ENCODE measurements at places on chromosomes 13 and 19.

DNA sequence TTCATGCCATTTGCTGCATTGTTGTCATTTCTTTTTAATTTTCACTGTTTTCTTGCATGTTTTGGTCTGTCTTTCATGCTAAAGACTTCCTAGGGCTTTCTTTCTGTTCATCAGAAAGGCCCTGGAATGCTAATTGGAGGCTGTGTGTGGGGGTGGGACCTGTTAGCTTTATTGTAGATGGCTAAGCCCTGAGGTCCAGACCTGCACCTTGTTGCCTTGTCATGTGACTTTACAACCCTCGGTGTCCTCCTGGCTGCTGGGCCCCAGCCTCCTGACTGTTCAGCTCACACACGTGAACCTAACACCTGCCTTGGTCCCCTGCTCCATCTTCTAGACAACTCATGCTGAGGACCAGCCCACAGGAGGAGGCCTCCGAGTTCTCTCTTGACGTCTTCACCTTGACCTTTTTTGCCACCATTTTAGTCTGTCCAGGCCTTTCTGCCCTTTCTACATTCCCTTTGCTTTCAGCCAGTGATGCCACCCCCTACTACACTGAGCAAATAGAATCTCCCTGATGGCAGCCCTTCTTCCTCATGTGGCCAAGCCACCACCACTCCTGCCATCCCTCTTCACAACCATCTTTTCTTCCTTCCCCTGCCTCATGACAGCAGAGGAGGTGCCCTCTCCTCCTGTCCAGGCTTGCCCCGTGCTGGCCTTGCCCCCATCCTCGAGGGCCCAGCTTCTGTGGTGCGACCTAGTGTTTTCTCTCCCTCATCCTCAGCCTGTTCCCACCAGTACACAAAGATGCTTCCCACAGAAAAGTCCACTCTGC lies 41.4 kb upstream of the GPI start:
- no peak for DNase-seq

DNA sequence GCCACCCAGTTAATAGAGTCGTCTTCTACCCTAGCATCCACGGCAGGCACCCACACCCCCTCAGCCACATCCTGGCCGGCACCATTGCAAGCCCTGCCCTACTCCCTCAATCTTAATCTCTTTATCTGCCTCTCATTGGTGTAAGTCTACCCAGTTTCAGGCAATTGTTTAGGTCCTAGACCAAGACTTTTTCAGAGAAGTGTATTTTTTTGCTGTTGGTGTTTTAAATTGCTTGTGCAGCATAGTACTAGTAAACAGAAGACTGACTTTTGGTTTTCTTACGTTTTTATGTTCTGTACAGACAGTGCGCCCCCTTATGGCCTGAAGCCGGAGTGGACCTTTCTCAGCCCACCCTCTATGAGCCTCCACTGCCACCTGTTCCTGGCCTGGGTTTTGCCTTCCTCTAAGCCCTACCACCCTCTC lies 2.3 kb upstream of the LCP1 start:
- DNase-seq, result peak; percentile 75

- DNase-seq, result no peak
Observed at GRCh38 chr19:30935146-30935545, 414.1 kb downstream of the TSHZ3 start.

- no peak for DNase-seq
Observed at GRCh38 chr13:71803066-71803465, 63.9 kb downstream of the DACH1 start.

DNA sequence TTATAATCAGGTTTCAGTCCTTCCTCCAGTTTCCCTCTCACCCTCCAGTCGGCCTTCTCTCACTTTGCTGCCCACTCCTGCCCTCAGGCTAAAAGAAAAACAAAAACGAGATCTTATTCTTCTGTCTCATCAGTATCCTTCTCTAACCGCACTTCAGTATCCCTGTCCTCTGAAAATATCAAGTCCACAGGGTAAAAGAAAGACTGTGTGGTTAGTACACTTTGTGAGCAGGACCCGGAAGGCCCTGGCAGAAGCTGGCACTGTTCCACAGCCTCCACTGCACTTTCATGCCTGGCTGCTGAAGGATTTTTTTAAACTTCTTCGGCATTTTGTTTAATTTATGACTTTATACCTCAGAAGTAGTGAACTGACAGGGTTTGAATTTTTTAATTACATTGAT lies 51.8 kb downstream of the TM9SF2 start:
- no peak for DNase-seq

DNA sequence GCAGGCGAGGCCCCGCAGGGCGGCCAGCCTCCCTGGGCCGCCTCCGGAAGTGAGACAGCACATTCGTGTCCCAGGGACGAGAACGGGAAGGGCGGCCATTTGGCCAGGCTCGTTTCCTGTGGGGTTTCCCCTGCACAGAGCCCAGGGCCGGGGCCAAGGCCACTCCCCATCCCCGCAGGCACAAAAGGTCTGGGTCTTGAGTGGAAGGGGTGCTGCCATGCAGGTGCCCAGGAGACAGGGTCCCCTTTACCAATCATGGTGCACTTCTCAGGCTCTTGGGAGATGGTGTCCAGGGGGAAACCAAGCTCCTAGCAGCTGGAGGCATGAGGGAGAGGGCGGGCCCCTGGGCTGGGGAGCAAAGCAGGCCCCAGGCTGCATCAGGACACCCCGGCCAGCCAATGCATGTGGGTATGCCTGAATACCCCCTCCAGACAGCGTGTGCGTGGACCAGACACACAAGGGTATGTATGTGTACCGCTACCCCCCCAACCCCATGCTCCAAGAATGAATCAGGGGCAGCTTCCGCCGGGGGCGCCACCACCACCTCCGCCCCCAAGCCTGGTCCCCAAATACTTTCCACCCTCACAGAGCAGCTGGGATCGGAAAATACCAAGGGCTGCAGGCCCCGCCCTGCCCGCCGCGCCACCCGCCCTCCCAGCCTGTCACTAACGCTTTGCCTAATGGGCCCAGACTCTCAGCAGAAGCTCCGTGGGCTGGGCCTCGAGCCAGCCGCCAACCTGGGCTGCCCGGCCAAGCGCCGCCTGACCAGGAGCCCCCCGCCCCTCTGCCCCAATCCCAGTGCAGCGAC lies 37.6 kb upstream of the NANOS3 start:
- peak; percentile 52 for DNase-seq

GRCh38 chr13:42041011-42041683 lies 7.3 kb upstream of the DGKH start:
- peak; percentile 70 for DNase-seq

DNA sequence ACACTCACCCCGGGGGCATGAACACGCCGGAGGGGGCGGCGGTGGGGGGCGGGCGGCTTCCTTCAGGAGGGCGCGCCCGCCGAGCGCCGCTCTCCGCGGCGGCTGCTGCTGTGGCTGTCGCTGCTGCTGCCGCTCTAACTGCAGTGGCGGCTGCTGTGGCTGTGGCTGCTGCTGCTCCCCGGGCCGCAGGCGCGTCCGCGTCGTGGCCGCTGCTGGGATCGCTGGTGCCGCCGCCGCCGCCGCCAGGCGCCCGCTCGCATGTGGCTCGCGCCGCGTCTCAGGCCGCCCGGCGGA lies at the start of gene BBC3:
Gene BBC3, minus strand, starts transcription at position 279 of the 294 bp plus-strand sequence. CDS start 2,768 bp downstream, outside the sequence.
- no peak for DNase-seq

DNA sequence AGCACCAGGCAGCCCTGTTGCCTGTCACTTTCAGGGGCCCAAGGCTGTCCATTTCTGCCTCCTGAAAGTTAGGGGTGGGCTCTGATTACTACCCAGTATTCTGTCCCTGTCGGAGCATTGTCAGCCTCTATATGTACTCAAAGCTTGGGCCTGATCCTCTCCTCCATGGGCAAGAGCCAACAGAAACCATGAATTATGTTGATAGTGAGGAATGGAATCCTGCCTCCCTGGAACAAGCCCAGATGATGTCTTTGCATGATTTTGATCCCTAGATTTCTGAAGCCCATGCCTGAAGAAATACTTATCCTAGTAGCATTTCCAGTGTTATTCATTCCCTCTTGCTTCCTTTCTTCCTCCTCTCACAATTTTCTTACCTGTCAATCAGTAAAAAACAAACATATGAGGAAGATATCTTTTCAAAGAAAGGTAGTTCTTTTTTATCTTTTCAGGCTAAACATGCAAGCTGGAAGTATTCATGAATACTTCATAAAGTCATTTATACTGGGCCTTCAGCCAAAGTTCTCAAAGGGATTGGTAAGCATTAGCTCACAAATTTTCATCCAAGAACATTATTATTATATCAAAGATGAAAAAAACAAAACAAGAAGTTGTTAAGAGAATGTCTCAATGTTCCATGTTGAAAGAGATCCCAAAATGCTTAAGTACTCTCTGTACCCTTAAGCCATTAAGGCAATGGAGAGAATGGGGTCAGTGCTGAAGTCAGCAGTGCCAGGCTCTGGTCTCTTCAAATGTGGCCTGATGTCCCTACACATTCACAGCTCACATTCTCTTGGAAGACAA lies 171.7 kb downstream of the NHLRC3 start:
- DNase-seq, result no peak

GRCh38 chr19:9531933-9532332 lies 6.5 kb downstream of the ZNF426 start:
- no peak for DNase-seq

- no peak for DNase-seq
Observed at GRCh38 chr13:41122838-41123237, 9.8 kb downstream of the KBTBD6 start.

- no peak for DNase-seq
Observed at GRCh38 chr19:47497050-47497766, 13.2 kb upstream of the KPTN start.

GRCh38 chr19:32718286-32718685 lies 1.3 kb upstream of the TDRD12 start:
- no peak for DNase-seq

DNA sequence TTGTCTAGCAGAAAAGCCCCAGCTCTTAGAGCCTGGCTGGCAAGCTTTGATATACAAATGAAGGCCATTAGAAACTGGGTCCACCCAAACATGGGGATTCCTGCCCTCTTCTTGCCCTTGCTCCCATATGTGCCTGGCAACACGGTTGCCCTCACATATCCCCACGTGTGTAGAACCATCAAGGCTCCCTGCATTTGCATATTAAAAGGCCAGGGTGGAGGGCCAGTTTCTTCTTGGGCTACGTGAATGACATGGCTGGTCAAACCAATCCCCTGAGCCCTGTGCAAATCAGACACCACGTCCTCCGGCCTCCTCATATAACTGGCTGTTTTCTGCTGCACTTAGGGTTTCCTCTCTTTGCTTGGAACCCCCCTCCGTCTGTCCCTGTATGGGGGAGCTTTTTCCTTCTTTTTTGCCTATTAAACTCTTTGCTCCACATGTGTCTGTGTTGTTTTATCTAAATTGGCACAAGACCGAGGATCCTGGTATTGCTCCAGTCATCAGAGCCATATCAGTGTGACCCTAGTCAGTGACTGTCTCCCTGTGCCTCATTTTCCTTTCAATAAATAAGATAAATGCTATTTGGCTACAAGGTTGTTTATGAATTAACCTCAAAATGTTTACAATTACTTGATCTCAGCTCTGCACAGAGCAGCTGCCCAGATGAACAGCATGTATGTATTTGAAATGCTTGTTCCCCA lies 30.3 kb upstream of the CEACAM1 start:
- DNase-seq, result no peak

GRCh38 chr13:111853721-111854120 lies 213.2 kb upstream of the SOX1 start:
- no peak for DNase-seq

DNA sequence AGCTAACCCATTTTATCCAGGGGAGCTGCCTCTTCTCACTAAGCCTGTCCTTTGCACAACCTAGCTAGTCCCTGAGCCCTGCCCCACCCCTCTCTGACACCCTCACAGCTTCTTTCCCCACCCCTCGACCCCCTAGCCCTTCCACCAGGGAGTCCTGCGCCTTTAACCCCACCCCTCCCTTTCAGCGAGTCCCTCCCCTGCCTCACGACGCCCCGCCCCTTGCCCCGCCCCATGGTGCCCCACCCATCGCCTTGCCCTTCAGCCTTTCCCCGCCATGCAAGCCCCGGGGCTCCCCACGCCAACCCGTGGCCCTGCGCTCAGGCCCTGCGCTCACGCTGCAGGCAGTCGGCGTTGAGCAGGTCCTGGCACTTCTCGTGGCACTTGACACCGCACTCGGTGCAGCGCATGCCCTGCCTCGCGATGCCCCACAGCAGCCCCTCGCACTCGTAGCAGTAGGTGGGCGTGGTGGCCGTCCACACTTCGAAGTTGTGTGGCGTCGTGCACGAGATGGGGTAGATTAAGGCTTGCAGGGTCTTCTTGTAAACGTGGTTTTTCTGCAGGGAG lies 40.0 kb downstream of the UNC13A start:
- peak; percentile 42 for DNase-seq

DNA sequence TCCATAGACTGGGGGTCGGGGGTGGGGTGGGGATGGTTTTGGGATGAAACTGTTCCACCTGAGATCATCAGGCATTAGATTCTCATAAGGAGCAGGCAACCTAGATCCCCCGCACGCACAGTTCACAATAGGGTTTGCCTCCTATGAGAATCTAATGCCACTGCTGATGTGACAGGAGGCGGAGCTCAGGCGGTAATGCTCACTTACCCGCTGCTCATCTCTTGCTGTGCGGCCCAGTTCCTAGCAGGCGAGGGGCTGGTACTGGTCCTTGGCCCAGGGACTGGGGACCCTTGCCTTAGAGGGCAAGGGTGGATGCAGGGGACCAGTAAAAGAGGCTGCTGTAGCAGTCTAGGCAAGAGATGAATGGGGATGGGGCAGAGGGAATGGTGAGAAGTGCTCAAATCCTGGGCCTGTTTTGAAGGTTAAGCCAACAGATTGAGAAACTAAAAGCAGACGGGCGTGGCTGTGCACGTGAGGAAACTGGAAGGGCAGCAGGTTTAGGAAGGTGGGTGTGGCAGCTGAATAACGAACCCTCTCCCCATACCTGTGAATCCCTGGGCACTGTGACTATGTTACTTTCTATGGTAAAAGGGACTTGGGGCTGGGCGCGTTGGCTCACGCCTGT lies 1.5 kb upstream of the ERICH4 start:
- DNase-seq, result no peak

GRCh38 chr13:46648166-46648607 lies 95.2 kb downstream of the LRCH1 start:
- peak; percentile 87 for DNase-seq

- peak; percentile 99 for DNase-seq
Observed at GRCh38 chr19:38949580-38950367, 19.0 kb downstream of the MRPS12 start.

DNA sequence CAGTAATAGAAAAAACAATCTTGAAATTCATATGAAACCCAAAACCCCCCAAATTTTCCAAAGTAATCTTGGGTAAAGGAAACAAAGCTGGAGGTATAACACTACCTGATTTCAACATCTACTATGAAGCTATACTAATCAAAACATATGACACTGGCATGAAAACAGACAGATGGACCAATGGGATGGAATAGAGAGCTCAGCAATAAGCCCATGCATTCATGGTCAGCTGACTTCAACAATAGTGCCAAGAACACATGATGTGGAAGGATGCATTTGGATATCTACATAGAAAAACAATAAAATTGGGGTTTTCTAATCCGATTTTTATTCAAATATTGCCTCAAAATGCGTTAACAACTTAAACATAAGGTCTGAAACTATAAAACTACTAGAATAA lies 32.2 kb upstream of the ZNF766 start:
- DNase-seq, result no peak

GRCh38 chr13:25114220-25114619 lies 18.3 kb downstream of the PABPC3 start:
- DNase-seq, result peak; percentile 96

- no peak for DNase-seq
Observed at GRCh38 chr19:51830274-51830673, 35.3 kb downstream of the FPR3 start.

- DNase-seq, result no peak
Observed at GRCh38 chr19:1601613-1602064, 3.6 kb downstream of the UQCR11 start.

Data from NCI-H82 (cell line).